Inflammatory macrophage (primary cell): ENCODE measurements at places on chromosomes 7 and 10.

- DNase-seq, result no peak
Measured at GRCh38 chr7:43658718-43659548, 70.4 kb downstream of the COA1 start.

DNA sequence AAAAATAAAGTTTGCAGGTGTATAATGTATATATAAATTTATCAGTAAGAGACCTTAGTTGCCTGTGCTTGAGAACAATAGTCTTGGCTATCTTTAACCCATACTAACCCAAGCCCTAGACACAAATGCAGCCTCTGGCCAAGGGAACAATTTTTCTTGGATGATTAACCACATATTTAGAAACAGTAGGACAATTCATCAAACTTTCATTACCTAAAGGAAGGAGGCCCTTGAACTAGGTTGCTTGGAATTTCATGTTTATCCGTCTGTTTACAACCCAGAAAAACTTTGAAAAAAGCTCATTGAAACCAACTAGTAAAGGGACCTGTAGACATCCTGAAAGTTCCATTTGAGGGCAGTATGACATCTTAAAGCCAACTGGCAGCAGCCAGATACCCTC lies 8.9 kb upstream of the ERLIN1 start:
- DNase-seq, result no peak

DNA sequence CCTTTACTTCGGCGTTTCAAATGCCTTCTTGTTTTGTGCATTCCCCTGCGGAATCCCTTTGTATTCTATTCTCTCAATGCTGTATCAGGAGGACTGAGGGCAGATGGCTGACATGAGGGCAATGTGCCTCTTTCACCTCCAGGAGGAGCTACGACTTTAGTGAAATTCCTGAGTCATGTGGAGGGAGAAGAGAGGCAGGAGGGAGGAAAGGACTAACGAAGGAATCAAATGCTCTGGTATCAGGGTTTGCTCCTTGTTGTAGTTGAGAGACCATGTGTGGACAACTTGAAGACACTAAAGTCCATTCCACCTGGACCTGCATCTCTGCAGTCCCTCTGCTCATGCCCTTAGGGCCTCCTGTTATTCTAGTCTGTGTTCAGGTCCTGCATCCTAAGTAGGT lies 40.2 kb upstream of the PRSS58 start:
- no peak for DNase-seq

- no peak for DNase-seq
Measured at GRCh38 chr7:7834761-7835160, 116.4 kb upstream of the RPA3 start.

DNA sequence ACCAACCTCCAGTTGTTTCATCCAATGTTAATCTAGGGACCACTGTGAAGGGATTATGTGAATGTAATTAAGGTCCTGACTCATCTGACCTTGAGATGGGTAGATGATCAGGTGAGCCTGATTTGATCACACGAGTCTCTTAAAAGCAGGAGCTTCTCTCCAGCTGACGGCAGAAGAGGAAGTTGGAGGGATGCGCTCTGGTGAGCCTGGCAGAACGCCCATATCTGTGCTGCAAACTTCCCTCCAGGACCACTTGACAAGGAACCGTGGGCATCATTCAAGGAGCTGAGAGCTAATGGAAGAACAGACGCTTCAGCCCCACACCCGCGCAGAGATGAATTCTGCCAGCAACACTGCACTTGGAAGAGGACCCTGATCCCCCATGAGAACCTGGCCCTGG lies 642.4 kb downstream of the TNS3 start:
- DNase-seq, result no peak

- DNase-seq, result no peak
Measured at GRCh38 chr7:82183634-82184033, 259.9 kb downstream of the CACNA2D1 start.

- no peak for DNase-seq
Measured at GRCh38 chr7:10237306-10237705, 736.4 kb upstream of the PHF14 start.

- no peak for DNase-seq
Measured at GRCh38 chr10:95423164-95424005, 132.6 kb upstream of the PDLIM1 start.

GRCh38 chr10:3435671-3436070 lies 263.1 kb upstream of the PITRM1 start:
- DNase-seq, result no peak

- DNase-seq, result no peak
Measured at GRCh38 chr7:33276325-33276724, 147.0 kb downstream of the BBS9 start.

GRCh38 chr7:96189129-96189820 lies 132.6 kb downstream of the SLC25A13 start:
- no peak for DNase-seq

DNA sequence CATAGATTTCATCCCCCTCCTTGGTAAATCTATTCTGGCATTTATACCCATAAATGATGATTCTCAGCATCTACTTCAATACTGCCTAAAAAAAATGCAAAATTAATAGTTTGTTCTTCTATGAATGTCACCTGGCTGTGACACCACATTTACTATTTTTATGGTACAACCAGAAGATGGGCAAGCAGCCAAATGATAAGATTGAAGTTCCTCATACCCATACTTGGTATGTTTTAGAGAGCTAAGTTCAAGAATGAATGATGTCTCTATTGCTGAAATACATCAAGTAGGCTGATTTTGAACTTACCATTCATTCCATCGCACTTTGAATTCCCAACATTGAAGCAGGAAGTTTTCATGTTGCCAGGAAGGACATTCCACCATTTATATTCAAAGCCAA lies 134.2 kb downstream of the ELAPOR2 start:
- DNase-seq, result no peak

DNA sequence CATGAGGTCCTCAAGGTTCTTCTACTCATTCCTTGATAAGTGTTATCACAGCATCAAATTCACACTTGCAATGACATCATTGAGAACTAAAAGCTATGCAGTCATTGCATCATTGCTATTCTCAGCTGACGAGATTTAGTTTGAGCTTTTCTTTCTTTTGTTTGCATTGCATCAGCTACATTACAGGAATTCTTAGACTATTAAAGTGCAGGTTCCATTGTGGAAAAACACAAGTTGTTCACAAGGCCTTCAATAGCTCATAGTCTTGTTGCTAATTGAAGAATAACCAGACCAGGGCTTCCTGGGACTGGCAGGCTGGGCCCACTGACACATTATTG lies 139.3 kb downstream of the CXCL12 start:
- no peak for DNase-seq

GRCh38 chr10:100677290-100677945 lies 68.0 kb upstream of the PAX2 start:
- DNase-seq, result no peak

DNA sequence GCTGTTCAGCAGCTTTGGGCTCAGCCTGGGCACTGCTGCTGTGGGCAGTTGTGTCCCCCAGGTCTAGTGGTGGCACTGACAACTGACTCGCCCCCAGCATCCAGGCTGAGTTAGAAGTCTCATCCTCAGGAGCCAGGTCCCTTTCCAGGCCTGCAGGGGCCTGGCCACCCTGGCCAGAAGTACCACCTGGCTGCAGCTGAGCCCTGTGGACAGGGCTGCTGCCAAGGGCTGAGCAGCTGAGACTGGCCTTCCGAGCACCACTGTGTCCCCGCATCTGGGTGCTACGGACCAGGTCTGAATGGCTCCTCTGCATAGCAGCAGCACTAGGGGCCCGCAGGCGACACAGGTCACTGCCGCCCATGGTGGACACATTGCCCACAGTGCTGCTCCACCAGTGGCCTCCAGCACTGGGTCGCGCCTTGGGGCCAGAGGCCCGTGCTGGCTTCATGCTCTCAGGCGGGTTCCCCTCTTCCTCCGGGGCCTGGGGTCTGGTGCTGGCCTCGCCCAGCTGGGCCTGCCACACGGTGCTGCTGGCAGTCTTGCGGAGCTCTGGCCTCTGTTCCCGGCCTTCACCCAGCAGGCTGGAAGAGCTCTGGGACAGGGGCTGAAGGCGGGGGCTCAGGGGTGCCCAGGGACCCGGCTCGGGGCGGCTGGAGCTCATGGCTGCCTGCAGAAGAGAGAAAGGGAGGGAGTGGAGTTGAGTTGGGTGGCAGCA lies 6.2 kb downstream of the GPRIN2 start:
- DNase-seq, result no peak

DNA sequence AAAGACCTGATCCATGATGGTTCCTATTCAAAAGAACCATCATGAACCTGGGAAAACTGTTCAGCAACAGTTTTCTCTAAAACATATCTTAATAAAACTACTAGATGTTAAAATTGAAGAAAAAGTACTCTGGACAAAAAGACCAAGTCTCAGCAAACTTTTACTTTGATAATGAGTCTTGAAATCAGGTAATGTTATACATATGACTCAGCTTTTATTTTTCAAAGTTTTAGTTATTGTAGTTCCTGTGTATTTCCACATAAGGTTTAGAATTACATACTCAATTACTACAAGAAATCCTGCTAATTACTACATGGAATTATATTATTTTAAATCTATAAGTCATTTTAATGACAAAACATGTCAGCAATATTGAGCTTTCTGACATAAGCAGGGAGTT lies 42.2 kb downstream of the ZNF33B start:
- DNase-seq, result no peak

- no peak for DNase-seq
Measured at GRCh38 chr7:42407021-42407710, 170.2 kb upstream of the GLI3 start.

DNA sequence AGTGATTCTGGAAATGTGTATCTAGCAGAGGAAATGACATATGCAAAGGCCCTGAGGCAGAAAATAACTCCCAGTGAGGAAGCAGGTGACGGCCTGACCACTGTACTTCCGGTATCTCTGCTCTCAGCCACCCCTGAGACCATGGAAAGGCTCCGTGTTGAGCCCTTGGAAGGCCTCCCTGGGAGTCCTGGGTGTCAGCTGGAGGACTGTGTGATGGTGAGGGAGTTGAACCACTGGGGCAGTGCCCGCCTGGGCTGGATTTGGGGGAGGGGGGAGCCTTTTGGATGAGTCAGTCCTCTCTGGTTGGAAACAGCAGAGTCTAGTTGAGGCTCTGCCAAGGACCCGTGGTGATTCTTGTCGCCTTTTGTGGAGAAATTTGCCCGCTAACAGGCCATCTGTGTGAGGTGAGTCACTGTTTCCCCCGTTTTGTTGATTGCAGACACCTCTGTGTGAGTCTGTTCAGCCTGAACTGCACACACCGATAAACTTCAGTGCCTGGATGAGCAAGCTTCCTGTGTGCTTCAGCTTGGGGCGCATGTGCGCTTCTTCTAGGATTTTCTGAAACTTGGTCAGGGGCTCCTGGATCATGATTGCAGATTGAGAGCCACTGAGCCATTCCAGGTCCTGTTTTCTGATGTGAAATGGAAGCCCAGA lies 98.6 kb downstream of the GRK5 start:
- peak; percentile 39 for DNase-seq

- DNase-seq, result no peak
Measured at GRCh38 chr7:94420328-94420727, 25.6 kb downstream of the COL1A2 start.

- no peak for DNase-seq
Measured at GRCh38 chr7:25821225-25821624, 330.8 kb upstream of the NFE2L3 start.

DNA sequence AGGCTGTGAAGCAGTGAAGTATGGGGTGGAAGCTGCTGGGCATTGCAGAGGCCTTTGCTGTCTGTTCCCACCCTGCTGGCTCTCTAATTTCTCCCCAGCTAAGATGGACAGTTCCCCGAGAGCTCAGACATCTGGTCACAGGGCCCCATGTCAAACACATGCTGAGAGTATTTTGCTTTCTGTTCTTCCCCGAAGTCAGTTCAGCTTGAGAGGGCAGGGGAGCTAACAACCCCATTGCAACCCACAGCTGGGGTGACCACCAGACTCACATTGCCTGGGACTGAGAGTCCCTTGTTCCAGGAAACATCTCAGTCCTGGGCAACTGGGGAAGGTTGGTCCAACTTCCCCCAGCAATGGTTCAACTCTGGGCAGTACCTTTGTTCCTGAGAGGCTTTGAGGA lies 52.8 kb downstream of the ABCA13 start:
- no peak for DNase-seq

DNA sequence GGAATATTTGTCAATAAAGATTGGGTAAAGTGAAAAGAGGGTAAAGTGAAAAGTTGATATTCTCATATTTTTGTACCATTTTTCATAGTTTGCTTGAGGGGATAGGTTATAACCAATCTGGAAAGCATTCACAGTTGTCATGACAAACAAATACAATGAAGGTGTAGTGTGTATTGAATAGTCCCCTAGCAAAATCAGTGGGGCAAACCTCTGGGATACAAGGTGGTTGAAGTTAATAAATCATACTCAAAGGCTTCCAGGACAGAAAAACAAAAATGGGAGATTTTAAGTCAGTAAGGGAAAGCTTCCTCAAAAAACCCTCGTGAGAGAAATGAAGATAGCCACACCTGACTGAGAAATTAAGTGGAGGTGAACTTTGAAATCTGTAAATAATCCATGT lies 39.4 kb downstream of the PHTF2 start:
- no peak for DNase-seq

DNA sequence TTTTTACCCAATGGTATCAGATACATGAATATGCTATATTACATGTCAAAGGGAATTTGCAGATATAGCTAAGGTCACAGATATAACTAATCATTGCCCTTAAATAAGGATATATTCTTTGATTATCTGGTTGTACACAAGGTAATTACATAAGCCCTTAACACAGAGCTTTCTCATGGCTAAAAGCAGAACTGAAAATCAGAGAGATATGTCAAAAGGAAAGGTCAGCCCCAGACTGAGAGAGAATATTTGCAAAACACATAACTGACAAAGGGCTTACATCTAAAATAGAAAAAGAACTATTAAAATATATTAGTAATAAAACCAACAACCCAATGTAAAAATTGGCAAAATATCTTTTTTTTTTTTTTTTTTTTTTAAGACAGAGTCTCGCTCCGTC lies 1029.5 kb upstream of the LRRN3 start:
- DNase-seq, result no peak

DNA sequence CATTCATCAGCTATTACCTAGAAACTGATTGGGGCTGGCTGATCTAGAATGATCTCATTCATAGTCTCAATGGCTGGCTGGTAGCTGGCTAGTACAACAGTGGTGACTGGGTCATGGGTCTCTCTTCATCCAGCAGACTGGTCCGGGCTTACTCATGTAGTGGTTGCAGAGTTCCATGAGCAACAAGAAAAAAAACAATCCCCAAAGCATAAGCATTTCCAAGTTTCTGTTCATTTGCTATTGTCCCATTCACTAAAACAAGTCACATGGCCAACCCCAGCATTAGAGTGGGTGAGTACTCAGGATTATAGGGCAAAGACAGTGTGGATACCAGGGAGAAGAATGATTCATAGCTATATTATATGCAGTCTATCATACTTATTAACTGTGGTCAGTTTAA lies 85.2 kb upstream of the SEMA3C start:
- no peak for DNase-seq

DNA sequence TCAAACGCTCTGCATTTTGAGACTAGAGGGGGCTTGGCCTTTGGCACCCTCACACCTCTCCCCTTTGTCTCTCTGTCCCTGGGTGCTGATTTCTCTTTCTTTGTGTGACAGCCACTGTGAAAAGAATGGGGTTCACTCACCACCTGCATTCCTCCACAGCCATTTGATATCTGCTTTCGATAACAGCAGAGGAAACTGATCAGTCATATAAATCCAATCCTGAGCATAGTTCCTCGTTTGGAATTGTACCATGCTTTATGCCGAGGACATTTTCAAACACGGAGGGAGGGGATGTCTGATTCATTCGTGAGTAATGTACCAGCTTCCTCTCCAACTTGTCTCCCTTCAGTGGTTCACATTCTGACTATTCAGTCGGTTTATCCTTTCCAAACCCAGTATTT lies 15.8 kb downstream of the MET start:
- DNase-seq, result no peak
